Neural crest cell (in vitro differentiated cells): ENCODE measurements at places on chromosomes 6 and 20. TPM values are rescaled to one million over a fixed set of nuclear protein-coding genes. Genes with fewer than 3 reads are reported as not detected.
A peak's percentile ranks its signal among the peaks of the same experiment; 100 is the strongest.

DNA sequence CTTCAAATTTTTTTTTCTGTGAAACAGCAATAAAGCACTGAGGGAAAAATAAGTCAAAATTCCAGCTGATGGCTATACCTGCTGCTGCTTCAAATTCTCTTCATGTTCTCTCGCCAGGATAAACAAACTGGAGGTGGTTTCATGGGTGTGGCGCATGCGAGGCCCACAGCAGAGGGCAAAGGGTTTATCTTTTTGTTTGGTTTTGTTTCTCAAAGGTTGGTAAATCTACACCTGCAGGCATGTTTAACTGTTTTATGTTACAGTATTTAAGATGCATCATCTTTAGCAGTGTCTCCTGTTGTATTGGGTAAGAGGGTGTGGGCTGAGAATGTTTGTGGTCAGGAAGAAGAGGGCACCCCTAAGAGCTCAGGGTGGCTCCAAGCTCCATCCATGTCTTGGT, 342.2 kb downstream of the CDH26 start:
- peaks cover 4% of the 10 kb centered on the region for H3K4me1 ChIP-seq
- H3K4me3 ChIP-seq, result no peak overlapping the region
- no peaks in the 10 kb centered on the region for H3K27me3 ChIP-seq
- no peaks in the 10 kb centered on the region for H3K36me3 ChIP-seq

DNA sequence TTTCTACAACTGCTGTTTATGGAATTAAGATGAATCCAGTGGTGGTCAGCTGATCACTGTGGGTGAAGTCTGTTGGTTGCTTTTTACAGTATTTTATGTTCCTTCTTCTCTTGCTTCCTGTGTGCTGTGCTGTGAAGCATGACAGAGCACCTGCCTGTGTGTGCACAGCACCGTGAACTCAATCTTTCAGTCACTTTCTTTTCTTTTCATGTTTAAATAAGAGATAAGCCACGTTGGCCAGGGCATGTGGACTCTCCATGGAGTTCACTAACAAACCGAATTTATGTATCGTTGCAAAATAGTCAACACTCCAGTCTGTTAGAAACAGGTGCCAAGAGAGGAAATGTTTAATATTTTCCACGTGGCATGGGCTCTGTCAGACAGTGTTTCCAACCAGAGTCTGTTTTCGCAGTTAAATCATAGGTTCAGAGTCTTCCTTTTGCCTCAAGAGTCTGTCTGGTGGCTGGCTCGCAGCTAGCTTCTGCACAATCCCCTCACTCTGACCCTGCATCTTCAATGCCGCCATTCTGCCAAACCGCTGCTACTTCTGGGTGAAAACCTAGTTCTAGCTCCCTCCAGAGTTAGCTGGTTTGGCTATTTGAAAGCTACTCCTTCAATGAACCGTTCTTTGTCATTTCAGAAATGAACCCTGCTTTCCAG, 73.2 kb downstream of the QRSL1 start:
- no peaks in the 10 kb centered on the region for H3K27me3 ChIP-seq
- H3K36me3 ChIP-seq, result peaks cover 3% of the 10 kb centered on the region
- no peak for DNase-seq
- H3K27ac ChIP-seq, result no peak overlapping the region
- H3K4me3 ChIP-seq, result no peak overlapping the region
- no peaks in the 10 kb centered on the region for H3K4me1 ChIP-seq

DNA sequence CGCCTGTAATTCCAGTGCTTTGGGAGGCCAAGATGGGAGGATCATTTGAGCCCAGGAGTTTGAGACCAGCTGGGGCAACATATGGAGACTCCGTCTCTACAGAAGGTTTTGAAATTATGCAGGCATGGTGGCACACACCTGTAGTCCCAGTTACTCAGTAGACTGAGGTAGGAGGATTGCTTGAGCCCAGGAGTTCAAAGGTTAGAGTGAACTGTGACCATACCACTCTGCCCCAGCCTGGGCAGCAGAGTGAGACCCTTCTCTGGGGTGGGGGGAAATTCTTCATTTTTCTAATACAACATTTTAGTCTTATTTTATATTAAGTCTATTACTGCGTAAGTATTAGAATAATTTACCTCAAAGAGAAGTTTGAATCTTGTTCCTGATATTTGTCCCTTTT, 20.1 kb upstream of the SUMO4 start:
- DNase-seq, result no peak
- H3K36me3 ChIP-seq, result peaks cover 30% of the 10 kb centered on the region
- no peaks in the 10 kb centered on the region for H3K4me1 ChIP-seq
- H3K4me3 ChIP-seq, result no peak overlapping the region

- no peak overlapping the region for H3K4me3 ChIP-seq
- H3K4me1 ChIP-seq, result peaks cover 10% of the 10 kb centered on the region
- H3K27me3 ChIP-seq, result peaks cover 3% of the 10 kb centered on the region
- H3K27ac ChIP-seq, result no peak overlapping the region
- no peaks in the 10 kb centered on the region for H3K36me3 ChIP-seq
- no peak for DNase-seq
These were observed 28.1 kb downstream of the RIPOR3 start for GRCh38 chr20:50663095-50663821.

DNA sequence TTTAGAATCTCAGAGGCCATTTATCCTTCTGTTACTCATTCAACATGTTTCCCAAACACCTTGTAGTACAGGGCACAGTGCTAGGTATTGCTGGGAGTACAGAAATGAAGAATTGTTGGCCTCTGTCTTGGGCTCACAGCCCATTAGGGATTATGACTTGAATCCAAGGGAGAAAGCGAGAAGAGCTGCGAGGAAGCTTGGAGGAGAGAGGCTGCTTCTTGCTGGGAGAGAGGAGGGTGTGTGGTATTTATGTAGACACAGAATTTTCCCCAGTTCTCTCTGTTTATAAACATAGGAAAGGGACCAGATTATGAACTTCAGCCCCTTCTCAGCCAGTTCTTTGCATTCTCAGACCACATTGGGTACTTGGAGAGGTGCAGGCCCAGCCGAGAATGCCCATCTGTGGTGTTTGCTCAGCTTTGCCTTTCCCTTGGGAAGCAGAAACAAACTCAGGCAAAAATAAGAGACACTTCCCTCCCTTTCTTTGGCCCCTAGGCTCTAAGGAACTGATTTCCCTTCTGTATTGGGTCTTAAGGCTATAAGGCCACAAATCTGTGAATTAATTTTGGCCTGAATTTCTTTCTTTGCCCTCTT, 17.9 kb downstream of the CHMP4B start:
- peaks cover 59% of the 10 kb centered on the region for H3K4me1 ChIP-seq
- no peak overlapping the region for H3K4me3 ChIP-seq
- H3K36me3 ChIP-seq, result no peaks in the 10 kb centered on the region
- H3K27me3 ChIP-seq, result no peaks in the 10 kb centered on the region
- no peak for DNase-seq
- H3K27ac ChIP-seq, result no peak overlapping the region

DNA sequence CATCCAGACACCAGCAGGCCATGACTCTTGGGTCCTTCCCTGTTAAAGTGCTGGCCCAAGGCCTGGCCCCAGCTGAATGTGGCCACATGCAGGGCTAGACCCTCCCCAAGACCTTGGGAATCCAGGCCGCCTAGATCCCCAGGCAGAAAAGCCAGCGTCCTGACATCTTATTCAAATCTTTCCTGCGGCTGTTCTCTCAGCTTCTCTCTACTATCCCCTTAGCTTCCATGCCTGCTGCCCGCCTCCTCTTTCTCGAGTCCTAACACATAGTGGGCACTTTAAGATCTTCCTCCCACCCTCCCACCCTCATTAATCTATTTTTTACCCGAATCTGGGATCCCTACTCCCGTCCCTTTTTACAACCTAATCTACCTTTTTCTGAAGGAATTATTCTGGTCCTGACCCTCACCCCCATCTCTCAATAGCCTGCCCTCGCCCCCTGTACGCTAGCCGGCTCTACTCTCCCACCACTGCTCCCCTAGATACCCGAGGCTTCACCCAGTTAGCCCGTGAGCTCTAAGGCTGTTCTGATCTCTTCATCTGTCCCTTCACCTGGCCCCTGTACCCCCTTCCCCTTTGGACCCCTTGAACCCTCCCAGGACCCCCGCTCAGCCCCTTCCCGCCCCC, at the start of gene CCHCR1:
TSS of gene CCHCR1 (minus strand) at position 290 of the 627 bp plus-strand sequence. CDS start at position 88, 202 bp downstream.
- H3K4me3 ChIP-seq, result peak within 1 kb of the TSS; percentile 92
- peaks cover 31% of the 10 kb centered on the region for H3K4me1 ChIP-seq
- H3K36me3 ChIP-seq, result peaks cover 3% of the 10 kb centered on the region

DNA sequence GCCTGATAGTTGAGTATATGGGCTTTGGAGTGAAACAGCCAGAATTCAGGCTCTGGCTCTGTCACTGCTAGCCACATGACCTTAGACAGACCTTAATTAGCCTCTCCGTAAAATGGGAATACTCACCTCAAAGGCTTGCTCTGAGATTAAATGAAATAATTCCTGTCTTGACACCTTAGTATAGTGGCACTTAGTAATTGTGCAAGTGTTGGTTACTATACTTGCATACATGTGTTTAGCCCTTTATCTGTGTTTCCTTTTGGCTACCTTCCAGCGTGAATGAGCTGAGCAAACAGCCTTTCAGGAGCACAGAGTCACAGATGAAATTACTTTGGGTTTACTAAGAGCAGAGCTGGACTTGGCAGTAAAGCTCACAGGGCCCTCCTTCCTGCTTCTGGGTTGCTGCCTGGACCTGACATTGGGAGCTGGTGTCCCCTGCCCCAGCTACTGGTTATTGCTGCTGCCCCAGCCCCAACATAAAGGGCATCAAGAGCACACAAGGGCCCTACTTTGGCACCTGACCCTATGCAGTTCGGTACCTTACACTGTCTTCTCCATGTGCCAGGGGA, 32.8 kb downstream of the CD164 start:
- H3K27me3 ChIP-seq, result no peaks in the 10 kb centered on the region
- H3K4me1 ChIP-seq, result no peaks in the 10 kb centered on the region
- no peak overlapping the region for H3K4me3 ChIP-seq
- H3K36me3 ChIP-seq, result peaks cover 1% of the 10 kb centered on the region

DNA sequence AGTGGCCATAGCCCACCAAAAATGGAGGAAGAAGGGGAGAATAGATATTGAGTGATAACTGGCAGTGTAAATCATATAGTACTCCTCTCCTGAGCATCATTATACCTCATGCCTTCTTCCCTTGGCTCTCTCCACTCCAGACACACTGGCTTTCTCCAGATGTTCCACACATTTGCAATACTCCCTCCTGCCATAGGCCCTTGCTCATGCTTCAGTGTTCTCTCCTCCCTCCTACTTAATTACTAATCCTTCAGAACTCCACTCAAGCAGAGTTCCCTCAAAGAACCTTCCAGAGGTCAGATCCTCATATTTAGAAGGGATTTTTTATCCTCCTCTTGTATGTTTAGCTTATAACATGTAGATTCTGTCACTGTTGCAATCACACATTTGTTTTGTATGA, 279.5 kb upstream of the SUPT3H start:
- peaks cover 31% of the 10 kb centered on the region for H3K27me3 ChIP-seq
- no peak for DNase-seq
- H3K27ac ChIP-seq, result no peak overlapping the region
- no peaks in the 10 kb centered on the region for H3K36me3 ChIP-seq

GRCh38 chr20:9616455-9616805, 102.0 kb downstream of the LAMP5 start:
- H3K27me3 ChIP-seq, result no peaks in the 10 kb centered on the region
- no peak overlapping the region for H3K27ac ChIP-seq
- no peaks in the 10 kb centered on the region for H3K36me3 ChIP-seq

DNA sequence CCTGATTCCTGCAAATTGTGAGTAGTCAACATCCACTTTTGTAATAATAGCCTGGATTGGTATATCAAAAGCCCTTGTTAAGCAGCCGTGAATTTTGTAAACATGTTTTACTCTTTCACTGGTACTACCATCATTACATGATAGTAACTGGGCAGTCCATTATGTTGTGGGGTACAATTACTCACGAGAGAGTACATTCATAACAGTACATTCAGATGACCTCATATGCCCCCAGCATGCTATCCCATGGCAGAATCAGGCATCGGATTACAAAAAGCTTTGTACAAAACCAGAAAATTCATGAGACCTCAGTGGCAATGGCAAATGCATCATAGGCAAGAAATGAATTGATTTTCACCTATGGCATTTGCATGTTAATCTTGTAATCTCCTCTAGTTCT, 166.2 kb downstream of the EPM2A start:
- no peak for DNase-seq
- H3K4me3 ChIP-seq, result no peak overlapping the region
- H3K27ac ChIP-seq, result no peak overlapping the region
- H3K4me1 ChIP-seq, result peaks cover 4% of the 10 kb centered on the region
- no peaks in the 10 kb centered on the region for H3K27me3 ChIP-seq
- H3K36me3 ChIP-seq, result peaks cover under 1% of the 10 kb centered on the region

- no peaks in the 10 kb centered on the region for H3K36me3 ChIP-seq
- peak overlapping the region; percentile 21 for H3K4me3 ChIP-seq
- H3K27ac ChIP-seq, result no peak overlapping the region
- no peak for DNase-seq
These were observed 4.0 kb upstream of the RIPOR3 start for GRCh38 chr20:50695135-50695872.

DNA sequence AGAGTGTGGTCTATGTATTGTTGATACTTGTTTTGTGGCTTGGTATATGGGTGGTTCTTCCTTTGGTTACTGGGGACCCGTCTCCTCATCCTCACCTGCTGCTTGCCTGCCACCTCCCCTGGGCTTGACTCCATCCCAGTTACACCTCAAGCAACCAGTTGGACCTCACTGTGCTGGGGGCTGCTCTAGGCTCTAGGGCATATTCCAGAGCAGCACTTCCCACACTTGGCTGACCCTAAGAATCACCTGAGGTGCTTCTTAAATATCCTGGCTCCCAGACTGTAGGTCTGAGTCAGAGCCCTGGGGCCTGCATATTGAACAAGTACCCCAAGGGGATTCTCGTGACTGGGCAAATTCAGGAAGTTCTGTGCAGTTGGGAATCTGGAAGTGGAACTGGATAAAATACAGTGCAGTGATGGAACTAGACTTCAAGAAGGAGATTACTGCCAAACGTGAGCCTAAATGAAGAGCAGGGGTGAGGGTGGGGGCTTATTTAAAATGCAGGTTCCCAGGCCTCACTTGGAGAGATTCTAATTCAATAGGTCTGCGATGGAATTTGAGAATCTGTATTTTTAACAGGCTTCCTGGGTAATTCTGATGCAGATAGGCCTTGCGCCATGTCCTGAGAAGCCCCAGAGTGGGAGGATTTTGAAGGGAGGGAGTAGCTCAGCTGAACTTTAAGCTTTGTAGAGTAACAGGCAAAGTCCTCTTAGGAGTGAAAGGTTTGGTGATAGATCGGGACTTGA, 7.6 kb downstream of the SPATS1 start:
- H3K36me3 ChIP-seq, result no peaks in the 10 kb centered on the region
- no peaks in the 10 kb centered on the region for H3K4me1 ChIP-seq
- H3K4me3 ChIP-seq, result no peak overlapping the region
- H3K27ac ChIP-seq, result no peak overlapping the region

- H3K4me3 ChIP-seq, result no peak overlapping the region
- H3K27ac ChIP-seq, result no peak overlapping the region
- peaks cover 22% of the 10 kb centered on the region for H3K4me1 ChIP-seq
- peaks cover 9% of the 10 kb centered on the region for H3K36me3 ChIP-seq
- DNase-seq, result no peak
- no peaks in the 10 kb centered on the region for H3K27me3 ChIP-seq
These were observed 114.8 kb downstream of the TBXT start for GRCh38 chr6:166052837-166053236.

- DNase-seq, result no peak
- H3K4me1 ChIP-seq, result no peaks in the 10 kb centered on the region
- no peak overlapping the region for H3K27ac ChIP-seq
- no peaks in the 10 kb centered on the region for H3K36me3 ChIP-seq
These were observed 54.2 kb downstream of the ROS1 start for GRCh38 chr6:117371492-117371891.

SLC17A5 gene
- 10.7 and 10.8 TPM in 2 replicates for total RNA-seq

SLC35F1 gene
- total RNA-seq, result 41.4 and 43.1 TPM in 2 replicates

VGLL2 gene
- total RNA-seq, result 0.16 and 0.25 TPM in 2 replicates

CDSN gene
- not detected in 2 replicates for total RNA-seq

ARFGEF3 gene
- total RNA-seq, result 0.23 and 0.30 TPM in 2 replicates

DLK2 gene
- total RNA-seq, result 1.5 and 1.6 TPM in 2 replicates

FAM83C gene
- total RNA-seq, result not detected in 2 replicates

C20orf141 gene
- not detected in 2 replicates for total RNA-seq

CALHM5 gene
- 0.33 and 0.45 TPM in 2 replicates for total RNA-seq

COX4I2 gene
- total RNA-seq, result not detected in 2 replicates

CAP2 gene
- total RNA-seq, result 21.8 and 24.3 TPM in 2 replicates
